ENCODE measurements at places on chromosomes 11 and 22. TPM values are rescaled to one million over a fixed set of nuclear protein-coding genes. Genes with fewer than 3 reads are reported as not detected.

The TBC1D22A gene
- 13.3 TPM for total RNA-seq

The MIAT gene
- 0.63 TPM for total RNA-seq

The ESRRA gene
- total RNA-seq, result 41.9 TPM

The NOX4 gene
- total RNA-seq, result 0.54 TPM

The KDM4E gene
- total RNA-seq, result not detected

The TPH1 gene
- total RNA-seq, result not detected

The SCUBE2 gene
- total RNA-seq, result 3.5 TPM

The PLEKHA7 gene
- not detected for total RNA-seq

The FIBIN gene
- 45.3 TPM for total RNA-seq

Data from GM23248 (cell line).